Activated CD8-positive, alpha-beta memory T cell treated with anti-CD3 and anti-CD28 coated beads, Interleukin-2, amount 10 ng/mL, durations not matched to agents 7 days and 5 days (primary cell): ENCODE measurements at places on chromosomes 2 and 18. TPM values are rescaled to one million over a fixed set of nuclear protein-coding genes. Genes with fewer than 3 reads are reported as not detected.

Gene HSPE1
- 170 TPM for total RNA-seq

GRCh38 chr2:189142893-189143759 is 36.4 kb downstream of the COL5A2 start:
- peak; percentile 56 for DNase-seq

GRCh38 chr2:223759569-223760430 is 77.6 kb downstream of the AP1S3 start:
- DNase-seq: no peak

- DNase-seq: no peak
Observed at GRCh38 chr2:66478731-66479316, 43.9 kb downstream of the MEIS1 start.

- peak; percentile 87 for DNase-seq
Observed at GRCh38 chr2:8408560-8409460, 273.0 kb upstream of the ID2 start.
